ENCODE measurements at places on chromosomes 1 and 21.

- no peak for DNase-seq
Measured at GRCh38 chr1:43432907-43433306, 20.8 kb downstream of the HYI start.

DNA sequence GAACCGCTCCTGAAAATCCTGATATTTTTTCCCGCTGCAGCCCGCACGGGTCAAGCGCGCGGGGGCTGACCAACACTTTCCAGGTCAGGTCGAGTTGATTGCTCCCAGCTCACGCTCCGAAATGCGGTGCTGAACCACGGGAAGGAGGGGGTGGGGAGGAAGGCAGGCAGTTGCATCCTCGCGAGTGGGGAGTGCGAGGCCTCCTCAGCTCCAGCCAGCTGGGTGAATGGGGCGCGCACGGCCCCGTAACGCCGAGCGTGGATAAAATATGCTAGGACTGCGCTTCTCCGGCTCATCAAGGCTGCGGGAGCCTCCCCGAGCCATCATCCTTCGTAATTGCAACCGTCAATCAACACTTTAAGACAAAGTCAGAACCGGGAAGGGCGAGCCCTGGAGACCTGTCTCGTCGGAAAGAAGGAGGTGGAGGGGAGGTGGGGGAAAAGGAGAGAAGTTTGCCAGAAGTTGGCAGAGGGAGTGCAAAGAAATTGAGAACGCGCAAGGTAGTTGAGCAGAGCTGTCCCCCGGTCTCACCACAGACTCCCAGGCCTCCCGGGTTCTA is 8.0 kb downstream of the NR5A2 start:
- peak; percentile 1 for DNase-seq

DNA sequence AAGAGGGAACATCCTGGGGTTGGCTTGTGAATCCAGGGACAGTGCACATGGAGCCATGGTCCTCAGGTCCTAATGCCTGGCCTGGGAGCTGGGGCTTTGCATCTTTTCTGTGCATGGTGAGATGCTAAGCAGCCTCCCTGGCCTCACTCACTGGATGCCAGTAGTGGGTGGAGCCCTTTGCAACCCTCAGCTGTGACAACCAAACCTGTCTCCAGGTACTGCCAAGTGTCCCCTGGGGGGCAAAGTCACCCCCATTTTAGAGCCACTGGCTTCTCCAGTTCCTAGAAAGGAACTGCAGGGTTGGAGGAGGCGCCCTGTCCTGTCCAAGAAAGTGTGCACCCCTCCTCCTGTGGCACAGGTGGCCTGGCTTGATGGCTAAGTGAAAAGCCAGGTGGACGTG is 44.6 kb upstream of the GRIK3 start:
- no peak for DNase-seq

- DNase-seq = no peak
Measured at GRCh38 chr1:197152662-197153061, 6.2 kb upstream of the ASPM start.

DNA sequence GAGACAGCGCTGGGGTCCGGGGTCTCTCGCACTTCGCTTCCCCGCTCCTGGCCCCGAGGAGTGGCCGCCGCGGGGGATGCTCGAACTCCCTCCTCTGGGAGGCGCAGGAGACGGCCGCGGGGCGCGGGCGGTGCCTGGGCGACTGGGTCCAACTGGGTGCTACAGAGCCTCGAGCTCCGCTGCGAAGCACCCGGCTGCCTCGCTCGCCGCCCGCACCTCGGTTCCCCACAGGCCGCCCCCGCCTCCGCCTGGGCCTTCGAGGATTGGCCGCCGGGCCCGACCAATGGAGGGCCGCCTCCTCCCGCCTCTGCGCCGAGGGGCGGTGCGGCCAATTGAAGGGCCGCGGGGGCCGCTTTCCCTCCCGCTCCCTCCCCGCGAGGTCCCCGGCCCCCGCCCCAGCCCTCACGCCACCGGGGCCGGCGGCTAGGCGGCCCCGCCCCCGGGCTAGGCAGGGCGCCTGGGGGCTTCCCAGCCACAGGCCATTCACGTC is at the start of gene CNN3:
Gene CNN3 (minus strand): TSS at position 196 of the 490 bp plus-strand sequence. CDS start 216 bp downstream, outside the sequence.
- DNase-seq = no peak

GRCh38 chr1:117967477-117967876 is 37.9 kb downstream of the WDR3 start:
- no peak for DNase-seq

GRCh38 chr1:67149179-67149770 is 14.5 kb upstream of the C1orf141 start:
- peak; percentile 63 for DNase-seq

DNA sequence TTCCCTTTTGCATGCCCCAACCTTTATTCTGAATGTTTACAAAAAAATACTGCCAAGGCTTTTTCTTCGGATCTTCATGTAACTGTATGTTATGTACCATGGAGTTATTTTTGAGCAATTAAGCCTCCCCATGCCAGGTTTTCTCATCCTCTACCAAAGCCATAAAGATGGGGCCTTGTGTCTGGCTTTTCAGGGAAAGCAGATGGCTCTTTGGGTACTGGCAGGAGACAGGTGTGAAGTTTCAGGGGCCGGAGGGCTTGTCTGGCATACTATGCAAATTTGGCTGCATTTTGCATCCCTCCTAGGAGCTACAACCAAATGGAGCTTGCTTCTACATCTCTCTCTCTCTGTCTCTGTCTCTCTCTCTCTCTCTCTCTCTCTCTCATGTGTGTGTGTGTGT is 28.1 kb upstream of the PLXNA2 start:
- DNase-seq = no peak

DNA sequence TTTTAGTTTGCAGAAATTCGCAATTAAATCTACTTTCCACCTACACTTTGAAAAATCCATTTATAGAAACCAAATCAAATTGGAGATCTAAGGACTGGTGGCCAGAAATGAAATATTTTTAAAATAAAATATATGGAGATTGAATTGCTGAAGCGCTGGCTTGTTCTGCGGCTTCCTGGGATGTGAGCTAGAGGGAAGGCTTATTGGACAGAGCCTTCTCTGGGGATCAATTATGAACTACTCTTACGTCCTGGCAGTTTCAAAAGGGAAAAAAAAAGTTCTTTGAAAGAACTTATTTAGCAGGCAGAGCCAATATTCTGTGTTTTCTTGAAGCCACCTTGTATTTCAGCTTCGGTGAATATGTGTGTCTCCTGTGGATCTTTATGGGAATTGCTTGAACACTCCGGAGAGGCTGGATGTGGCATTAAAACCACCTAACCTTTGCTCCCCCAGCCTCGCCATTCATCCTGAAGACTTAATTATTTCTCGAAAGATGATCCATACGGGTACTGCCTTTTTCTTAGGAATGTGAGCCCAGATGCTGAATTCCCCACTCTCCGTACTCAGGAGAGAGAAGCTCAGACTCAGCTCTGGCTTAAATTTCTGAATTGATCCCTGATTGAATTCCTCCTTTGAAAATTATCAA is 478.9 kb upstream of the VAMP3 start:
- no peak for DNase-seq

DNA sequence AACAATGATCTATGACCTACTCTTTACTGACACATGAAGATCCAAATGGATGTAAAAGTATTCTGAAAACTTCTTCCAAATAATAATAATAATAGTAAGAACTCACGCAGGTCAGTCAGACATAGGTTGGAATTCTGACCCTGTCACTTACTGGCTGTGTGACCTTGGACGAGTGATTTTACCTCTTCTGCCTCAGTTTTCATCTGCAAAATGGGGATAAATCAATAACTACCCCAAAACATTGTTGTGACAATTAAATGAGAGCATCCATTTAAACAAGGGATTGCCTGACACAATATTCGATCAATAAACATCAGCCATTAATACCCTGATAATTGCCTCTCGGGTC is 556 bp downstream of the MECR start:
- no peak for DNase-seq

DNA sequence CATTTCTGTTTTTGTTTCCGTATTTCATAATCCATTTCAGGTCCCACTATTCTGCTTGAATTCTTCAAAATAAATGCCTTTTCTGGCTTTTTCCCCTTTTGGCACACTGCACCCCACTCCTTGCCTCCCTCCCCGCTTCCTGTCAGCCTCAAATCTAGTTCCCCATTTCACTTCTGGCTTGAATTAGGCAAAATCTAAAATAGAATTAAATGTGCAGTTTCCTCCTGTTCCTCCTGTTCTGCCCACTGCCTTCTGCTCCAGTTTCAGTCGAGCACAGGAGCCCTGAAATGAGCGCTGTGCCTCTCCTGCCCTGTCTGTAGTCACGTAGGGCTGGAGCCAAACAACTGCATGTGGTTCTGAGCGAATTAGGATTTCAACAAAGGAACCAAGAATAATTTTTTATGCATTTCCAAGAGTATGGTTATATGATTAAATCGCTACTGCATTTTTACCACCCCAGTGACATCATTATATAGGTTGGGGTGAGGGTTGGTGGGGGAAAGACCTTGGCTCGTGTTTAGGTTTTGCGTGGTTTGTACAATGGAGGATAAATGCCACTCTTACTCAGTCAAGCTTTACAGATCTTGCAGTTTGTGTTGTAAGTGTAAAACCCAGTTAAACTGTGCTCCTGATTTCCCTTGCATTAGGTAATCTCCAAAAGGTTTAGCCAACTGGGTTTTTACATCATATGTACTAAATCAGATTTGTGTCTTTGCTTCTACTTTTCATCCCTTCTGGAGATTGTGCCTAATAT is 114.9 kb downstream of the VPS13D start:
- no peak for DNase-seq

GRCh38 chr1:218930472-218931241 is 243.0 kb upstream of the LYPLAL1 start:
- DNase-seq = no peak

GRCh38 chr1:9296850-9297249 is 4.2 kb downstream of the SPSB1 start:
- no peak for DNase-seq

DNA sequence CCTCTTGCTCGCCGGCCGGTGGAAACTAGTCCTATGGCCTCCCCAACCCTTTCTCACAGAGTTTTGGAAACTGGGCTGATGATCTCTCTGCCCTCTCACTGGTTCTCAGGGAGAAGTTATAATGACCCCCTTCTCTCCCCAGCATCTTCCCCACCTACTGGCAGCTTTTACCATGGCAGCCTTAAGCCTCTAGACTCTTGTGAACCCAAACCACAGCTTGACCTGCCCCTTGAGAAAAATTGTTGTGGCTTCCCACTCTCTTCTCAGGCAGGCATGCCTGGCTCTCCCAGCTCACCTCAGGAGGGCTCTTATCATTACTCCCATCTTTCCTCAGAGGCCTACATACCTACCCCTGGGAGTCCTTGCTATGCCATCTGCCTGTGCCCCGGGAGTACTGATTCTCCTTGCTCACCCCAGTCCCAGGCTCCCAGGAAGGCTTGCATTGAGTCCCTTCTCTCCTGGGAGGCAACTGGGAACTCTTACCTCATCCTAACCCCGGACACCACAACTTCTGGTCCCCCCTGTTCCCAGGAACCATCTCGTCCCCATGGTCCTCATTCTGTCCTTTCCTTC is 1.6 kb downstream of the NSUN4 start:
- DNase-seq = peak; percentile 48

- no peak for DNase-seq
Measured at GRCh38 chr1:201761178-201761577, 67.8 kb upstream of the IPO9 start.

- no peak for DNase-seq
Measured at GRCh38 chr1:53066891-53067738, 5.1 kb downstream of the PODN start.

GRCh38 chr1:203268901-203269653 is 36.2 kb upstream of the BTG2 start:
- peak; percentile 87 for DNase-seq

DNA sequence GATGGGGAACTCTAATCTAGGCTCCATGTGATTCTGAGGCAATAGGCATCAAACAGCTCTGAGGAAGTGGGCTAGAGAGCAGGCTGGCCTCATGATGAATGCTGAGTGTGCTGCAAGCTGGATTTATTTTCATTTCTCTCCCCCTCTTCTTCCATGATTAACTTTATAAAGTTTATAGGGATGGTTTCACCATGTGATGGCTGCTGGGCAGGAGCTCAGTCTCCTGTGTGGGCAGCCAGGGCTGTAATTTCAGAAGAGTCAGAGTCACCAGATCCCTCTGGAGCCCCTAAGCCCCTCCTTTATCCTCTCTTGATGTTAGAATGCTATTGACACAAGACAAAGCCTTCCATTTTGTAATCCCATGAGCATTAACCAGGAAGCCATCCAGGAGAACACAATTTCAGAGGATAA is 143.6 kb downstream of the CNIH3 start:
- DNase-seq = no peak

GRCh38 chr1:61979729-61980128 is 214.9 kb upstream of the L1TD1 start:
- no peak for DNase-seq

DNA sequence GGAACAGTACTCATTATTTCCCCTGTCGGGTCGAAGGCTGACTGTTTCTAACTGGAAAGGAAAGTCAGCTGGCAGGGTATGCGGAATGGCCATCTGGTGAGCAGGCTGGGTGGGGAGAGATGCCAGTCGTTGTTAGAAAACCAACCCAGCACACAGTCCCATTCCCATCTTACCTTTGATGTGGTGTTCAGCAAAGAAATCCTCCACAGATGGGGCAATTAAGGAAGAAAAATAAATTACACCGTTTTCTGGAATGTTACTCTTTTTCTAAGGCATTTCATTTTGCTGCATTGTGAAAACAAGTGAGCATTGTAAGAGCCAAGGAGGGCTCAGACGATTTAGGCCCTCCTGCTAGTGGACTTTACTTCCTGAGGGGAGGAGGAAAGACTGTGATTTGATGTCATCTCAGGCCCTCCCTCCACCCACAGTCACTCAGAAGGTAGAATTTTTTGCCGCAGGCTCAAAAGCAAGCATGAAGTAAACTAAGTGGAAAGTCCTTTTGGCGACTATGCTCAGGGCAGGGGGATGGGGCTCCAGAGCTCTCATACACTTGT is at the start of gene SLC16A4:
Gene SLC16A4 (minus strand): TSS at position 335 of the 554 bp plus-strand sequence. CDS start 1,703 bp downstream, outside the sequence.
- DNase-seq = no peak

- no peak for DNase-seq
Measured at GRCh38 chr1:209840611-209841010, 12.8 kb downstream of the UTP25 start.

GRCh38 chr21:36516281-36516680 is 36.4 kb upstream of the CLDN14 start:
- no peak for DNase-seq

GRCh38 chr1:23889074-23889473 is 21.0 kb upstream of the FUCA1 start:
- peak; percentile 13 for DNase-seq

DNA sequence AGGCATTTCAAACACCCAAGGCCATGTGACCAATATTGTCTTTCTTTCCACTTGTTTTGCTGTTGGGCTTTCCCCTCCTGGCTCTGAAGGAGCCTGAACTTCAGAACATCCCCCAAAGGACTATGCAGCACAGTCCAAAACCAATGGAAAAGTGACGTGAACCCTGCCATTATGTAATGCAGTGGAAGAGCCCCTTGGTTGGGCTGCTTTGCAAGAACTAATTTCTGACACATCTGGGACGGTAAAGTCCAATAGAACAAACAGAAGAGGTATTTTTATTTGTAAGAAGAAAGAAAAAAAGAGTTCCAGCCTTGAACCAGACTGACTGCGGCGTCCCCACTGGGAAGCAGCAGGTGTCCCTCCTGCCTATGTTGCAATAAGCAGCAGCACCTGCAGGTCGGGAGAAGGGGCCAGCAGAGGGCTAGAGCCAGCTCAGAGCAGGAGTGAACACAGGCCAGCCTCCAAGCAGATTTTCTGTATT is 116.7 kb downstream of the CDC7 start:
- DNase-seq = peak; percentile 69

GRCh38 chr1:177054542-177054941 is 110.0 kb downstream of the ASTN1 start:
- DNase-seq = no peak

All from RPMI8226 (cell line).